Endothelial cell (in vitro differentiated cells): ENCODE measurements at places on chromosomes 5 and 9. TPM values are rescaled to one million over a fixed set of nuclear protein-coding genes. Genes with fewer than 3 reads are reported as not detected.

DNA sequence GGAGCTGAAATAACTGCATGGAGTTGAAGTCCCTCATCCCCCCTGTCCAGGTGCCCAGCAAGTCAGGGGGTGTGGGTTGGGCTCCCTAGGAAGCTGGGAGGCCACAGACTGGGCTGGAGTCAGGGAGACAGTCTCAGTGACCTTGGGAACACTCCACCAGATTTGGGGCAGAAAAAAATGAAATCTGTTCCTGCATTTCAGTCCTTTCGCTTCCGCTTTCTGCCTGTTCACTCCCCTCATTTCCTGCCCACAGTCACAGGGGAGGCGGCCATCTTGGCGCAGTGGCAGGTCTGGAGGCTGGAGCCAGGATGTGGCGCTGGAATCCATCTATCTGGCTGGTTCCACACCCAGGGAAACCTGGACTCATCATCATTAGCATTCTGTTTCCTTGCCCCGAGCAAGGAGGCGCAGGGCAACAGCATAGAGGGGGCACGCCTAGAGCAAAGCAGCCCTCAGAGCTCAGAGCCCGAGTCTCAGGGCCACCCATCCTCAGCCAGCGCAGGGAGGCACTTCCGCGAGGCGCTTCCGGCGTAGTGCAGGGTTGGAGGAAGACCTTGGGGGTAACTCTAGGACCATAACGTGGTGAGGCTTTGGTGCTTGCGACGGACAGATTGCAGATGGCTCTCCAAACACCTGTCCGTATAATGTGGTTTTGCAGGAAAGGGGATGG lies 86.2 kb upstream of the HSPA9 start:
- no peak overlapping the region for H3K27ac ChIP-seq
- H3K4me1 ChIP-seq = peaks cover 9% of the 10 kb centered on the region
- H3K27me3 ChIP-seq = peaks cover 5% of the 10 kb centered on the region
- no peak for DNase-seq

GRCh38 chr5:137478043-137478442 lies 21.1 kb downstream of the SPOCK1 start:
- H3K27ac ChIP-seq = no peak overlapping the region
- H3K36me3 ChIP-seq = no peaks in the 10 kb centered on the region
- no peaks in the 10 kb centered on the region for H3K27me3 ChIP-seq
- no peak for DNase-seq
- no peaks in the 10 kb centered on the region for H3K4me1 ChIP-seq

- peaks cover 6% of the 10 kb centered on the region for H3K27me3 ChIP-seq
- no peaks in the 10 kb centered on the region for H3K4me1 ChIP-seq
- no peak for DNase-seq
- H3K36me3 ChIP-seq = peaks cover 4% of the 10 kb centered on the region
- H3K27ac ChIP-seq = no peak overlapping the region
Measured at GRCh38 chr5:145774442-145774841, 60.7 kb downstream of the PRELID2 start.

PPP3R2 gene
- 2.2 TPM for total RNA-seq

PLAA gene
- 46.2 TPM for total RNA-seq

TMOD1 gene
- total RNA-seq = 0.41 TPM
